Hippocampal formation (tissue), 2 donors: ENCODE measurements at places on chromosomes 1 and 21.

GRCh38 chr1:119361205-119361604, 7.4 kb upstream of the HAO2 start:
- DNase-seq = no peak

- no peak for DNase-seq
These were observed 7.5 kb upstream of the LDLRAD2 start for GRCh38 chr1:21804536-21804935.

GRCh38 chr1:19372602-19373001, 60.5 kb downstream of the SLC66A1 start:
- no peak for DNase-seq

DNA sequence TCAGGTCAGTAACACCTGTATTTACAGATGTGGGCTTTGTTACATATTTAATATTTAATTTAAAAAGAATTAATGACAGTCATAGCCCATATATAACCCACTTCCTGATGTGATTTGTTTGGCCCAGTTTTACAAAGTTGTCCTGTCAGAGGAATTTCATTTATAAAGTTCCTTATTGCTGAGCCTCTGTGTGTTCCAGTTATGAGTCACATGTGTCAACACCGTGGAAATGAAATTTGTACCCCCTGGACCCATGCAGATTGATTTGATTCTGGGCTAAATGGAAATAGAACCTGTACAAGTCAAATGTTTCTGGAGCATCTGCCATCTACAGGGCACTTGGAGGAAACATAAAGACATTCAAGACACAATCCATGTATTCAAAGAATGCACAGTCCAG, 149.2 kb downstream of the CACNA1E start:
- DNase-seq = no peak

GRCh38 chr1:168887381-168887780, 158.4 kb upstream of the DPT start:
- no peak for DNase-seq

GRCh38 chr1:100335436-100335835, 16.9 kb upstream of the CDC14A start:
- DNase-seq = no peak

- no peak for DNase-seq
These were observed 852.9 kb upstream of the ADGRL4 start for GRCh38 chr1:79859212-79859948.

GRCh38 chr1:218642033-218642948, 297.2 kb downstream of the TGFB2 start:
- DNase-seq = no peak

GRCh38 chr1:21815724-21816321, 3.8 kb downstream of the LDLRAD2 start:
- no peak for DNase-seq

GRCh38 chr1:41323243-41323642, 38.0 kb upstream of the FOXO6 start:
- DNase-seq = no peak

DNA sequence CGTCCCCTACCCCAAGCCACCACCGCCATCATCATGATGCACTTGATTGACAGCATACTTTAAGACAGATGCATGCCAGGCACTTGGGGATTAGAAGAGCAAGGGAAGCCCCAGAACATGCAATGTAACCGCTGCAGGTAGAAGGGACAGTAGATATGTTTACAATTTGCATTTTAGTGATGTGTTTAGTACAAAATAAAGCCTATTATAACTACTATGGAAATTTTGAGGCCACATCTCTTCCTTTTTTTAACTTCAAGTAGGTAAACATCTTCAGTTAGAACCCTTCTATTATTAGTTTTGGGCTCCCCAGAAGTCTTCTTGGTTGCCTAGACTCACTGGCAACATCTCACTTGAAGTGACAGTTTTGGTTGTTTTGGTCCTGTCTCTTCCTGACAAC, 25.3 kb downstream of the CR1L start:
- DNase-seq = no peak

- DNase-seq = no peak
These were observed 20.9 kb downstream of the PTAFR start for GRCh38 chr1:28155628-28156027.

- no peak for DNase-seq
These were observed 31.5 kb downstream of the PRKAA2 start for GRCh38 chr1:56676571-56677035.

DNA sequence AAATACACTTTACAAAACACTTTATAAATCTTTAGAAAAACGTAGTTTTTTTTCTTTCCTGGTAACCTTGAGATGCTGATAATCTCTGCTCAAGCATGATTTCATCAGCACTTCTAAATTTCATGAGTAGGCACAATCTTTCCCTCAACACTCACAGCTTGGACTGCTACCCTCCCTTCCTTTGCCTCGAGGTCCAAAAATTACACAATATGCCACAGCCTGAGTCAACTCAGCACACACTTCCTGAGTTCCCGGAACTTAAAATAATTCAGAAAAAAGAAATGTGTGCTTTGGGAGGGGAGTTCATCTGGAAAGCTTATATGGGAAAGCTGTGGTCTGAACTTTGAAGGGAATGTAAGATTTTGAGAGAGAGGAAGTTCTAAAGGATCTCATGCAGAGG, 5.9 kb downstream of the CLCA2 start:
- no peak for DNase-seq

GRCh38 chr1:68355614-68356013, 94.1 kb downstream of the RPE65 start:
- no peak for DNase-seq

GRCh38 chr1:951364-951763, 7.7 kb downstream of the NOC2L start:
- no peak for DNase-seq

DNA sequence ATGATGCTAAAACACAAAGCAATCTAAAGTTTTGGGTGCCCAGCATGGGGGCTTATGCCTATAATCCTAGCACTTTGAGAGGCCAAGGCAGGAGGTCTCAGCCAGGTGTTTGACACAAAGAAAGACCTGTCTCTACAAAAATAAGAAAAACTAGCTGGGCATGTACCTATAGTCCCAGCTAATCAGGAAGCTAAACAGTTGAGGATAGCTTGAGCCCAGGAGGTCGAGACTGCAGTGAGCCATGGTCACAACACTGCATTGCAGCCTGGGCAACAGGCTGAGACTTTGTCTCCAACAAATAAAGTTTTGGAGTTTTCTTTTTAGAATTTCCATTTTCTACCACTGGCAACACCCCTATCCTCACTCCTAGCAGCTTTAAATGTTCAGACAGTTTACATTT, 55.1 kb upstream of the GUCA2A start:
- DNase-seq = no peak
